Stimulated activated CD4-positive, alpha-beta T cell treated with anti-CD3 and anti-CD28 coated beads, Interleukin-12 subunit alpha, Interleukin-12 subunit beta, amount 100 ng/mL, for 4 hours (primary cell): ENCODE measurements at places on chromosomes 4 and X.

GRCh38 chrX:105116486-105116885 is 104.0 kb downstream of the TEX13A start:
- no peak for DNase-seq

- DNase-seq, result no peak
These were observed 89.0 kb upstream of the NMU start for GRCh38 chr4:55725057-55725456.

DNA sequence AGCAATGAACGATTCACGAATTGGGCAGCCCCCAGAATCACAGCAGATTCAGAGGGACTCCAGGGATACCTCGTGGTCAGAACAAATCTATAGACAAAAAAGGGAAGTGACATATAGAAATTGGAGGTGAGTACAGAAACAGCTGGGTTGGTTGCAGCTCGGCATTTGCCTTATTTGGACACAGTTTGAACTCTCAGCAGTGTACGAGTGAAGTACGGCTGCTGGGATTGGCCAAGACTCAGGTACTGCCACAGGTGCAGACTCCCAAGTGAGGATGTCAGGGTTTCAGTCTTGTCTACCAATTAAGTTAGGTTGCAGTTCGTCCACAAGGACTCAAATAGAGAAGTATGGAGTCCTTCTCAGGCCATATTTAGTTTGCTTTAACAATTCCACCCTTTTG is 28.2 kb downstream of the HTT-AS start:
- DNase-seq, result no peak

GRCh38 chr4:8276358-8277240 is 7.0 kb downstream of the HTRA3 start:
- no peak for DNase-seq

DNA sequence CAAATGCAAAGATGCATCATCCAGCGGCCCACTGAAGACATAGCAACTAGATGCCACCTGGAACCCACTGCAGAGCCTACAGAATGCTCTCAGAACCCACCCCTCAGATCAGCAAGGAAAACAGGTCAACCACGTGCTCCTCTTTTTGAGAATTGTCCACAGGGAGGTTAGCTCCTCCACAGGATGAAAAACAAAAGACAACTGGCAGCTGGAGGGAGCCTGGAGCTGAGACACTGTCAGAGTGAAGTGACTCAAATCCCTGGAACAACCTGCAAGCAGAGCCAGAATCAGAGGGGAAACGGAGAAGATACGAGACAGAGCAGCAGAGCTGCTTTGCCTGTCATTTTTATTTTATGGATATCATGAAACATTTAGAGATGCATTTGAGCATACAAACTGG is 277.6 kb downstream of the GASK1B start:
- no peak for DNase-seq

GRCh38 chr4:99816545-99817308 is at the start of gene DAPP1:
Gene DAPP1 (plus strand): TSS chr4:99816827. CDS start chr4:99816914, 87 bp downstream.
- peak; percentile 57 for DNase-seq

DNA sequence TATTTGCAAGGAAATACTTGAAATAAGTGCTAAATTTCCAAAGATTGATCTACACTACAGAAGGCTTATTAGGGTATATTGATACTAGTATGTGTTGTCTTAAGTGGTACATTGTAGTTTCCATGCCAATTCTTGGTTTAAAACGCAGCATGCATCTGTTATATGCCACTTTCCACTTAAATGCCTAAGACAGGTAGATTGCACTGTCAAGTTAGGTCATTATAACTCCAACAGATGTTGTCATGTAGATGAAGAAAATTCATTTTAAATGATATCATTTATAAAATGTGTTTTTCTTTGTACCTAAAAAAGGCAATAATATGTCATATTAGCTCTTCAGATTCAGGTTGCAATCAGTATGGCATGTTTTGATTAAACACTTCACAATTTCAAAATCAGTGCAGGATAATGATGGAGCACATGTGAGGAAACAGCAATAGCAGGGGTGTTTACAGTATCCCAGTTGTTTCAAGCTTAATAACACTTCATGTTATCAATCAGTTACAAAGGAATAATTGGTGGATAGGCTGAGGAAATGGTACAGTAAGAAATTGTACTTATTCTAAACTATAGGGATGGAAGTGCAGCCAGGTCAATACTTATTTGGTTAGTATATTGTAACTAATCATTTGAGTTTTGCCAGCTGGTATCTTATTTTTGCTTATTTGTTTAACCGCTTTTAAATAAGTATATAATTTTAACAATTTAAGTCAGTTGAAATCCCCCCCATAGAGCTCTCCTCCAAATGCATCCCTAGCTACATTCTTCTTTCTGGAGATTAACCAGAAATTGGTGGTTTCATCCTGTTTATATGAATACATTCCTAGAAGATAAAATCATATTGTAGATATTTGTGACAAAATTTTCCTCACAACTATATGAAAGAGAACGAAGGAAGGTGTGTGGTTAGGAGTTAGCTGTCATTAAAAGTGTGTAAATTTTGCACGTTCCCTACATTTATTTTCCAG is 454.4 kb upstream of the ATOH1 start:
- DNase-seq, result no peak

- no peak for DNase-seq
These were observed 137.9 kb upstream of the MAMLD1 start for GRCh38 chrX:150225266-150225665.

GRCh38 chrX:27797575-27797974 is 10.2 kb upstream of the MAGEB10 start:
- DNase-seq, result no peak

GRCh38 chr4:75345423-75345822 is 168.8 kb downstream of the RCHY1 start:
- no peak for DNase-seq

GRCh38 chrX:6768881-6769280 is 234.0 kb upstream of the VCX3A start:
- no peak for DNase-seq

- no peak for DNase-seq
These were observed 456.3 kb downstream of the PDGFC start for GRCh38 chr4:156515295-156515694.

- no peak for DNase-seq
These were observed 546 bp downstream of the ZRSR2 start for GRCh38 chrX:15790769-15791290.

DNA sequence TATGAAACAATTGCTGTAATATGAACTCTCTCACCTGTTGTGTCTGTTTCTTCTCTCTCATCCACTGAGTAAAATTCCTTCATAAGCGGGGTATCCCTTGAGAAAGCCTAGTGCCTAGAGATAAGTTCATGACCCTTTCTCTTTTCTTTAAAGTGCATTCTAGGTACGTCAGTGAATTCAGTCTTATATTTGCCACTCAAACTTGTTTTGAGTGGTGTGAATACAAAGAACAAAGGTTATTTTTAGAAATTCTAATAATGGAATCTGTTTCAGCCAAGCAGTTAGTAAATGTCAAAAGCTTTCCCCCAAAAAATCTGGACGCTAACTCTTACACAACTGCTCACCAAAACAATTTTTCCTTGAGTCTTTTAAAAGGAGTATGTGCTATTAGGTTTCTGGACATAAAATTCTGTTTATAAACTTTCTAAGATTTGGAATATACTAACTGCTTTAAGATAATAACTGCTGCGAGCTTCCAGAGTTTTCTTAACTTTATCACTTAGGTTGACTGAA is 112.0 kb downstream of the VEGFC start:
- DNase-seq, result no peak

GRCh38 chr4:127788517-127788916 is 6.4 kb downstream of the HSPA4L start:
- no peak for DNase-seq

GRCh38 chrX:37685381-37686359 is at the start of gene XK:
Gene XK (plus strand): TSS chrX:37685791. CDS start chrX:37685962, 171 bp downstream.
- peak; percentile 30 for DNase-seq

DNA sequence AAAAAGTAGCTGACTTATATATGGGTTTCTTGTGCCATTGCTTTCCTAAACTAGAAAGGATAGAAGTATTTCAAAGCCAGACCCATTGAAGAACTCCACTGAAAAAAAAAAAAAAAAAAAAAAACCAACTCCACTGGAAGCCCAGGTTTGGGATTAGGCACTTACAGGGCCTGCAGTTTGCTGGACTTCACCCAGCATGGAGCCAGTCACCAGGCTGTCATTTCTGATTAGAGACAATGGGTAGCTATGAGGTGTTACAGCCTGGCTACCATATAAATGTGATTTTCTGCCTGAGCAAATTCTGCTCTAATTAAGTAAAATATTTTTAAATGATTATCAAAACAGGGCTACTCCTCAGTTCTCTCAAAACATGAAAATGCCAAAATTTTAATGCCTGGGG is 49.5 kb downstream of the HS6ST2 start:
- DNase-seq, result no peak

DNA sequence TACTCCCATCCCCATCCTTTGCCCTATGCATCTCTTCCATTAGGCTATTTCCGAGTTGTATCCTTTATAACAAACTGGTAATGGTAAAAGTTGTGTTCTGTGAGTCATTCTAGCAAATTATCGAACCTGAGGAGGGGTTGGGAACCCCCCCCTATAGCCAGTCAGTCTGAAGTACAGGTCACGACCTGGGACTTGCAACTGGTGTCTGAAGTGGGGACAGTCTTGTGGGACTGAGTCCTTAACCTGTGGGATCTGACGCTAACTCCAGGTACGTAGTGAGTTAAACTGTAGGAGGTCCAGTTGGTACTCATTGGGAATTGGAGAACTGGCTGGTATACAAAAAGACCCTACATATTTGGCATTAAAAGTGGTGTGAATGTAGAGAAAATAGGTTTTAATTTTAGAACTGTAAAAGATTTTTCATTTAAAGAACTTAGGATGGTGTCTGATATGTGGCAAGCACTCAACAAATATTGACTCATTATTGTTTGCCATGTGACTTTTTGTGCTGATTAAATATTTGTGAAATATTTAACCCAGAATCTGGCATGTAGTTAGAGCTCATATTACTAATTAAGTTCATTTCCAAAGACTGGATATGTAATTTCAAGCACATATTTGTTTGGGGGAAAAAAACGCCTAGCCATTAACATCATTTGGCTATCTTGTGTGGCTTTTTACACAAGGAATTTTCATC is 50.7 kb downstream of the CHST7 start:
- no peak for DNase-seq

DNA sequence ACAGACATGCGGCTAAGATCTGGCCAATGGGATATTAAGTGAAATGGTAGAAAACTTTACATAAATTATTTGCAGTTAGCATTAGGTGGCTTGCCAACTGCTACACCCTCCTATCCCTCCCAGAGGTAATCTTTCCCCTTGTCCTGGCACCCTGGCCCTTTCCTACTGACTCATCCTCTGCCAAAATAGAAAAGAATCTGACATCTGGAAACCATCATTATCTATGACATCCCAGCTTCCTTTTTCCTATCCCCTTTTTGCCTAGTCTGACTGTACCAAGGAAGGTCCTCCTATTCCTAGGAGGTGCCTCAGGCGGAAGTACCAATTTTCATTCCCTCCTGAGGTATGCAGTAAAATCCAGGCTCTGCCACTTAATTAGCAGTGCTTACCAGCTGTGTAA is 163.6 kb upstream of the KLF3 start:
- no peak for DNase-seq

DNA sequence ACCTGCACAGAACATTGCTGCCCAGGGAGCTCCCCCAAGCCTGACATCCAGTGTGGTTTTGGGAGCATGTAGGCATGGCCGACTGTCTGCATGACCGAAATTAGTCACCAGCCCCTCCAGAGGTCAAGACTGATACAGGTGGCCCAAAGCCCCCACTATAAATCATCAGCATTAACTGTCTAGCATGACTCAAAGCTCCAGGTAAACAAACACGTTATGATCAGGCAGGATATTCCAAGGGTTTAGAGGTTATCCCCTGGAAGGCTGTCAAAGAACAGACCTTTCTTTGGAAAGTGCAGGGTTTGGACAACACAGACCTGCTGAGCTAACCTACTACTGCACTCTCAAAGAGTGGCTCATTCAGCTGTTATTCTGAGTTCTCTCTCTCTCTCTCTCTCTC is 2.1 kb upstream of the FAM9A start:
- no peak for DNase-seq

DNA sequence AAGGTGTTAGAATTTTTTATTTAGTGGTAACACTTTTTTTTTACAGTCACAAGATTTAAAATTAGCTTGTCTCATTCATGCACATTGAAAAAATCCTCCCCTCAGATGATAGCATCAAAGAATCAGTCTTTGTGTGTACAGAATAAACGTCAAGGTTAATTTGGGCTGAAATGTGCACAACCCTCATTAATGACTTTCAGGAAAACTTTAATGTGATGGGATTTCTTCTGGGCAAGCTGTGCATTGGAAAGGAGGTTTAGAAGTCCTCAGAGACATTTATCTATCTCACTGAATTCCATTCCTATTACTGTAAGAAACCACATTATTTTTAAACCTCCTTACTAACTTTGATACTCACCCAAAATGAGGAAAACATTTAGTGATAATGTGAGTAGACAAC is 88.2 kb upstream of the TECRL start:
- DNase-seq, result no peak

DNA sequence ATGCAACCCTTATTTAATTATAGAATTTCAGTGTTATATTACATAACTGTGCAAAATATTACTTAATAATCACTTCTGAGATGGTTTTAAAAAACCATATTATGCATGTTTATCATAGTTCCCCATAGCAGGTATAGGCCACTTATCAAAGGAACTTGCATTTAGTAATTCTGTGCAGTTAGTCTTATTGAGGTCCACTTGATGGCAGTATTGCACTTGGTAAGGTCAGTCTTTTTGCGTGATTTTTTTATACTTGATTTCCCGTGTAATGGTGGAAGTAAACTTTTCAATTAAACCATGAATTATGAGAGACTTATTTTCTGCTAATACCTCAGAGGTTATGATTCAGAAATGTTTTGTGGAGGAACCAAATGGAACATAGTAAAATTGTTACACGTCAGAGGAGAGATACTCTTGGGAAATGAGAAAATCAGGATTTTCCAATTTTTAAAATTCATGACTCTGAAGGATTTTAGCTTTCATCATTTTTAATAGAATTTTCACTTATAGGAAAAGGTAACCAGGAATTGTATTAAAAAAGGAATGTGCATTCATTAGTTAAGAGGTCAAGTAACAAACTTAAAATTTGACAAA is 230.0 kb downstream of the CCSER1 start:
- DNase-seq, result no peak

- no peak for DNase-seq
These were observed 136.5 kb downstream of the AASDH start for GRCh38 chr4:56250776-56251175.

DNA sequence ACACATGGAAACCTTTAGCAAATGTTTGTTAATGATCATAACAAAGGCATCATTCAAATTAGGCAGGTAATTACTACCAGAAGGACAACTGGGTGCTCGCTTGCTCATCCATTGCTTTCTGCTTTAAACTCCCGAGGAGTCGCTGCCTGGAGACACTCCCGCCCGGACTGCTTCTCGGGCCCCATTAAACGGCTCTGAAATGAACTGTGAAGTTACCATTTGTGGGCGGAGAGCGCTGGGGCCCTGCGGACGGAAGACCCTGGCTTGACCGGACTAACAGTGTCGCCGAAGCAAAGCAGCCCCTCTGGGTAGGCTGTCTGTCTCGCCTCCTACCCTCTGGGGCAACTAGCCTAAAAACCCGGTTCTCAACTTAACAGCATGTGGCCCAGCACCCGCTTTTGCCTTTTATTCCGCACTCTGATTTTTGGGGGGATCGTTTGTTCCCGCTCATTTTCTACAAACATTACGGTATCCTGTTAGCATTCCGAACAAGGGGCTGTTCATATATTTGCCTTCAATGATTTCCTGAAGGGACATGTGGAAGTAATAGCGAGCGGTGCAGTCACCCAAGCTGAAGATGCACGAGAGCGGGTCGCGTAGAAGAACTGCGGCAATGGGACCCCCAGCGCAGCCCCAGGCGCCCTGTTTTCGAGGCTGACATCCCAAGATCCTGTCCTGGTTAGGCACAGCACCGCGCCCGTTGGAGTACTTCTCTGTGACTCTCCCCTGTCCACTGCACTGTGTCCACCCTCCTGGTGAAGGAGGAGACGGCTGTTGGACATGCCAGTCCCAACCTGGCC is 1.6 kb upstream of the PDGFRA start:
- DNase-seq, result no peak
